ENCODE measurements at places on chromosomes 5 and 9. TPM values are rescaled to one million over a fixed set of nuclear protein-coding genes. Genes with fewer than 3 reads are reported as not detected.

COL23A1 gene
- total RNA-seq: not detected

IL33 gene
- total RNA-seq: not detected

PHPT1 gene
- total RNA-seq: 70.5 TPM

BHMT2 gene
- not detected for total RNA-seq

MSX2 gene
- total RNA-seq: 3.0 TPM

CCL21 gene
- not detected for total RNA-seq

LCP2 gene
- total RNA-seq: 0.03 TPM

DNA sequence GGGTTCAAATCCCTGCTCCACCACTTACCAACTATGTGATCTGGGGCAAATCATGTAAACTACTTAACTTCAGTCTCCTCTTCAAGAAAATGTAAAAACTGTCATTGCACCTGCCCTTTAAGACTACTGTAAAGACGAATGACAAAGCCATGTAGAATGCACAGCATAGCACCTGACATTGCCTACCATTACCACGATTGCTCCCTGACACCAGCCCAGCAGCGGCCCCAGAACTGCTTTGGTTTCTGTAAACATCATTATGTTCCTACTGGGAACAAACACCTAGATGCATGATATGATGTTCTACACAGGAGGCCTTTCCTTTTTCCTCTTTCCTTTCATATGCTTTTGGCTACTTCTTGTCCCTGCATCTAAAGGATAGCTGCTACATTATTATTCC is 23.1 kb upstream of the PLPP6 start:
- no peak for DNase-seq

DNA sequence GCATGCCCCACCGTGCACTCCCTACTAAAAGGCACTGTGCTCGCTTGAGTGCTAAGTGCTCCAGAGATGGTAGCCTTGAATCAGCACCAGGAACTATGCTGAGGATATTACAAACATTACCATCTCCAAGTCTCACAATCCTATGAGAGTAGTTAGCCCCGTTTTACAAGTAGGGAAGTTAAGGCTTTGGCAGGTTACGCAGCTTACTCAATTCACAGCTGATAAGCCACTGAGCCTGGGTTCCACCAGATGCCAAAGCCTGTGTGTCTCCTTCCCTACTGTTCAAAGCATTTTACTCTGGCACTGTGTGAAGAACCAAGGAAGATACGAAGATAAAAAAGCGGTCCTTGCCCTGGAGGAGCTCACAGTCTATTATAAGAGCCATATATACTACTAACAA is 216.2 kb downstream of the EBF1 start:
- DNase-seq: no peak

GRCh38 chr5:77076961-77077828 is 9.9 kb downstream of the ZBED3 start:
- DNase-seq: no peak

DNA sequence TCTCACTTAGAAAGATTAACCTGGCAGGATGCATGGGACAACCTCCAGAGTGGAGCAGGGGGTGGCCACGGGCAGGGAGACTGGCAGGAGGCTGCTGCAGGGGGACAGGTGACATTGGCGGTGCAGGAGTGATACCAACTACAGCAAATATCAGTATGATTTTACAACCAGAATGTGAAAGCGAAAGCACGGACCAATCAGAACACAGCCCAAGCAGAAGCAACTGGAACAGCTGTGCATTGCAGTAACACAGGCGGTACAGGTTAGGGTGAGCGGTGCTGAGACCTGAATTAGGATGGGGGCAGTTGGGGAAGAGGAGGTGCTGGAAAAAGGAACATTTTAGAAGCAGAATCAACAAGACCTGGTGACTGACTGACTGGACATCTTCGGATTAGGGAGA is 29.3 kb downstream of the POLR1E start:
- no peak for DNase-seq

DNA sequence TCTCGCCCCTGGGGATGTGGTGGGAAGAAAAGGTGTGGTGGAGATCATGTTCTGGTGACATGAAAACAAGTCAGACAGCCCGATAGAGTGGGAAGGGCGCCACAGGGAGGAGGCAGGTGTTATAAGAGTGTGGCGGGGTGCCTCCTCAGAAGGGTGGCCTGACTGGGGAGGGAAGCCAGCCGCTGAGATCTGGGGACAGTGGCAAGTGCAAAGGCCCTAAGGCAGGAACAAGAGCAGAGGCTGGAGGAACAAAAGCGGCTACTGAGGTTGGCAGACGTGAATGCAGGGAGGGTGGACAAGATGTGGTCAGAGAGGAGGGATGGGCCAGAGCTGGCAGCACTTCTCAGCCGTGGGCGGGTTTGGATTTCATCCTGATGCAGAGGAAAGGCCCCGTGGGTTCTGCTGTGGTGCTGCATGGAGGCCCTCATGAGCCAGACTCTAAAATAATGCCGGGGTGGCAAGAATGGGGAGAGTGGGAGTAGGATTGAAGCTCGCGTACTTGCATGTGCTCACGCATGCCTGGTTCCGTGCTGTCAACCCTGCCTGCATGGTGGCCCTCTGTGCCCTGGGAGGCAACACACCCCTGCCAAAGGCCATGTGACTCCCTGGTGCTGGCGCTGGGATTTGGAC is 89.2 kb downstream of the MVB12B start:
- DNase-seq: no peak

- DNase-seq: peak; percentile 41
Measured at GRCh38 chr5:170105642-170106611, at the start of gene FOXI1. TSS of gene FOXI1 (plus strand) at chr5:170105897. CDS start at chr5:170105958, 61 bp downstream.

DNA sequence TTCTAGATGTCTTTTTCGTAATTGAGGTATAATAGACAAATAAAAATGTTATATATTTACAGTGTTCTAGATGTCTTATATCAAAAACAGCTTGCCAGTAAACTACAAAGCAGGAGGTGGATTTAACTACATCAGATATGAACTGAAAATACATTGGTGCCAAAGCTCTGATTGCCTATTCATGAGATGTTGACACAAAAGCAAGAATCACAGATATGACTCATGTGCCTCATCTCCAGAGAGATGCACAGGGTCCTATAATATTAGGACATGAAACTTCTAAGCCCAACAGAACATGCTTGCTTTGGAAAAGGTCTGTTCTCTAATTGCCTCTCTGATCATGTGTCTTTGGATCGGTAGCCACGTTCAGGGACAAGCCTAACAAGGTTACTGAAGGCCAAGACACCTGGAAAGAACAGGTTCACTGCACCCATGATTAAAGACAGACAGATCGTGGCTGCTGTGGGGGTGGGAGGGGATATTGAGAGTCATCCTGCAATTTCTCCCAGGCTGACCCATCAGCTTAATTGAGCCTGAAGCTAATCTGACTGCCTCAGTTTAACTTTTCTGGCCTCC is 16.8 kb downstream of the ABCA1 start:
- peak; percentile 22 for DNase-seq

DNA sequence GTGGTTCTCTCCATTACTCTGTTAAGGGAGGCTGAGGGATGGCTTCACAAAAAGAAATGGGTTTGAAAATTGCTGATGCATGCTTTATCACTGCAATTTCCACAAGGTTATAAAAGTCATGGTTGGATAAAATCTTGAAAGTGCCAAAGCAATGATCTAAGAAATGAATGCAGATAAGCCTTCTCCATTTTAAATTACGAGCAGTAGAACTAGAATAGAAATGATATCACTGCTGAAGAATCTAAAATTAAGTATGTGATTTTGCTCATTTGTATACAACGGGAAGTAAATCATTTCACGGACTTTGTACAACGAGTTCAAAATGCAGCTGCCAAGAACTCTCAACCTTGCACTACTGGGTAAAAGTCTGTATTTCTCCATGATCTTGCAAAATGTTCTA is 299.0 kb downstream of the PRELID2 start:
- no peak for DNase-seq

DNA sequence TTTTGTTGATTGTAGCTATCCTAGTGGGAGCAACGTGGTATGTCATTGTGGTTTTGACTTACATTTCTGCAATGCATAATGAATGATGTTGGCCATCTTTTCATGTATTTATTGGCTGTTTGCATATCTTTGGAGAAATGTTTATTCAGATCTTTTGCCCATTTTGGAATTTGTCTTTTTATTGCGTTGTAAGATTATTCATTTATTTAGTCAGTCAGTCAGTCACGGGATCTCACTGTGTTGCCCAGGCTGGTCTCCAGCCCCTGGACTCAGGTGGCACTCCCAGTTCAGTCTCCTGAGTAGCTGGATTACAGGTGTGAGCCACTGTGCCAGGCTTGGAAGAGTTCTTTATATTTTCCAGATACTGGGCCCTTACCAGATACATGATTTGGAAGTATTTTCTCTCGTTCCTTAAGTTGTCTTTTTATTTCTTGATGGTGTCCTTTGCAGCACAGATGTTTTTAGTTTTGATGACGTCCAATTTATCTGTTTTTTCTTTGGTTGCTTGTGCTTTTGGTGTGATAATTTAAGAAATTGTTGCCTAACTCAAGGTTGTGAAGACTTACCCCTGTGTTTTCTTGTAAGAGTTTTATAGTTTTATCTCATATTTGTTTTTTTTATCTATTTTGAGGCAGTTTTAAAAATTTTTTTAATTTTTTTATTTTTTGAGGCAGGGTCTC is 67.1 kb downstream of the EHMT1 start:
- DNase-seq: no peak

GRCh38 chr5:94481059-94481458 is 137.3 kb downstream of the KIAA0825 start:
- DNase-seq: no peak

GRCh38 chr9:113604393-113604792 is 140.9 kb downstream of the RGS3 start:
- no peak for DNase-seq

DNA sequence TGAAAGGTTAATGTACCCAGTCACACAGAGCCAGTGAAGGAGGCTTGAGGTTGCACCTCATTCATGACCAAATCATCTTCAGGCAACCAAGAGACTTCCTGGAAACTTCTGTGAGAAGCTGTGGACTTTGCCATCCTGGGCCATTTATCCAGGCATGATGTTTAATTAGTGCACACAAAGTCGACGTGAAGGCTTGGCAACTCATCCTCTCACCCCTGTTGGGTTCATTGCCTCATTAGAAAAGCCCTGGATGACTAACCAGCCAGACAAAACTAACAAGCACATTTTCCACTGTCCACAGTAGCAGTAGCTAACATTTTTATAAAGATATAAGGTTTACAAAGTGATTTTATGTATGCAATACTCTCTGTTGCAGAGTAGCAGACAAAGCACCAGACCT is 65.7 kb upstream of the ZNF462 start:
- DNase-seq: no peak

- no peak for DNase-seq
Measured at GRCh38 chr5:62977661-62978060, 399.0 kb downstream of the LRRC70 start.

GRCh38 chr5:124936626-124936933 is 190.1 kb upstream of the ZNF608 start:
- no peak for DNase-seq

- no peak for DNase-seq
Measured at GRCh38 chr9:116101516-116101915, 52.1 kb upstream of the PAPPA start.

DNA sequence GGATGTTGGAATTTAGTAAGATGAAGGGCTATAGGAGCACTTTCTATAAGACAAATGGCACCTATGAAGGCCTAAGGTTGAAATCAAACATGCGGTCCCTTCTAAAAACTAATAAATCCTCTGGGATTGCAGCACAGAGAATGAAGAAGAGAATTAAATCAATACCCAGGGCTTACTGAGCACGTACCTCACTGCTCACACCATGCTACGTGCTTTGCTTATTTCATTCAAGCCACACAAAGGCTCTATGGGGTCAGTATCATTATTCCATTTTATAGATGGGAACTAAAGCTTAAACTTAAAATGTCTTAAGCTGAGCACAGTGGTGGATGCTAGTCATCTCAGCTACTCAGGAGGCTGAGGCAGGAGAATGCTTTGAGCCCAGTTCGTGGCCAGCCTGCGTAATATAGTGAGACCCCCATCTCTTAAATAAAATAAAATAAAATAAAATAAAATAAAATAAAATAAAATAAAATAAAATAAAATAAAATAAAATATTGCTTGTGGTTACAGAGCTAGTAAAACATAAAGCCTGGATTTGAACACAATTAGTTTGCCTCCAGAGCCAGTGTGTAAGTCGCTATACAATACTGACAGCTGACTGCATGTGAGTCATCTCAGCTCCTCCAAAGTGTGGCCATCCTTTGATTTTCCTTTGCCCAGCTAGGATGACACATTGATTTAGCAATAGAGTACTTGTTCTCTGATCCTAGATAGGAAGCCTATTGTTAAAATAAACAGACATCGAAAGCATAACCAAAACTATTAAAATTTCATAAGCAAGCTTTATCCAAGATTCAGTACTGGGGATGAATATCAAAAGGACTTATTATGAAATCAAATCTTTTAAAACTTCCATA is 20.9 kb upstream of the DPYSL3 start:
- DNase-seq: peak; percentile 69

GRCh38 chr5:27474047-27474309 is 435.6 kb upstream of the CDH9 start:
- DNase-seq: no peak

- no peak for DNase-seq
Measured at GRCh38 chr5:87399720-87400119, 13.0 kb downstream of the CCNH start.

DNA sequence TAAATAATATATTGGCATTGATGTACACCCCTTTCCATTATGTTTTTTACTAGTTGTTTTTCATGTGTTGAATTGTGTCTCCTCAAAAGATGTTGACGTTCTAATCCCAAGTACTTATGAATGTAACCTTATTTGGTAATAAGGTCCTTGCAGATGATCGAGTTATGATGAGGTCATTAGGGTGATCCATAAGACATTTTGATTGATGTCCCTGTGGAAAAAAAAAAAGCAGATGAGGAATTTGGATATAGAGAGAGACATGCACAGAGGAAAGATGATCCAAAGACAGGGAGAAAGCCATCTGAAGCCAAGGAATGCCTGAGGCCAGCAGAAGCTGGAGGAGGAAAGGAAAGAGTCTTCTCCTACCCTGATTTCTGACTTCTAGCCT is 632.7 kb downstream of the TLR4 start:
- no peak for DNase-seq

- peak; percentile 80 for DNase-seq
Measured at GRCh38 chr5:134524272-134524825, 1.1 kb upstream of the JADE2 start.

- DNase-seq: no peak
Measured at GRCh38 chr9:2299156-2299842, 284.2 kb downstream of the SMARCA2 start.

DNA sequence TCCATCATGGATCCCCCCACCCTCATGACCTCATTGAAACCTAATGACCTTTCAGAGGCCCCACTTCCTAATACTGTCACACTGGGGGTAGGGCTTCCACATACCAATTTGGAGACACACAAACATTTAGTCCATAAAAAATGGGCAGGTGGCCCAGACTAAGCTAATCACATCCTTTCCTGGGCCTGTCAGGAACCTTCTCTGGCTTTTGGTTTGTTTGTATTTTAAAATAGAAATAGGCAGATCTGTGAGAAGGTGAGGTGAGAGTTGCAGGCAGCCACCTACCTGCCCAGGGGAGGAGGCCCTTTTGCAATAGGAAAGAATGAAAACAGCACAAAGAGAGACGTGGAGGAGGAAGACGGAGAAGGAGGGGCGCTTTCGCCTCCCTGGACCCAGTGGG is 90.2 kb upstream of the BOD1 start:
- no peak for DNase-seq

Data from SJSA1 (cell line).